ENCODE measurements at places on chromosomes 5 and 9.

GRCh38 chr5:67997892-67998457 lies 217.6 kb upstream of the PIK3R1 start:
- DNase-seq, result no peak

GRCh38 chr9:114494776-114495569 lies 10.3 kb downstream of the WHRN start:
- DNase-seq, result no peak

DNA sequence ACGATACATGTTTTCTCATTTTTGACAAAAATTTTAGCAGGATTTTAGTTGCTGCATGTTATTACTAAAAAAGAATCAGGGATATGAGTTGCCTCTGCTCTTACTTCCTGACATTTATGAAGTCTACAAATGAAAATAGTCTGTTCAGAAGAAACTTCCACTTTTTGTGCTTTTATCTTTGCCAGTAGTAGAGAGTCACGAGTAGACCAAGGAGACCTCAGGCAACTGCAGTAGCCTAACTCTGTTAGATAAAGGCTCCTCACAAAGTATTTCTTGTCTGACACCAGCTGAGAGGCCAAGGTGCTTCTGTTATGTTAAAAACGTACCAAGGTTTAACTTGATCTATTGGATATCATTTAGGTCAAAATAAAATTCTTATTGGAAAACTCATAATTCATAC lies 333.9 kb downstream of the NR2F1-AS1 start:
- DNase-seq, result no peak

GRCh38 chr9:129380961-129381401 lies 202.9 kb upstream of the IER5L start:
- DNase-seq, result no peak

- DNase-seq, result no peak
These were observed 853.3 kb downstream of the MAT2B start for GRCh38 chr5:164358531-164359259.

DNA sequence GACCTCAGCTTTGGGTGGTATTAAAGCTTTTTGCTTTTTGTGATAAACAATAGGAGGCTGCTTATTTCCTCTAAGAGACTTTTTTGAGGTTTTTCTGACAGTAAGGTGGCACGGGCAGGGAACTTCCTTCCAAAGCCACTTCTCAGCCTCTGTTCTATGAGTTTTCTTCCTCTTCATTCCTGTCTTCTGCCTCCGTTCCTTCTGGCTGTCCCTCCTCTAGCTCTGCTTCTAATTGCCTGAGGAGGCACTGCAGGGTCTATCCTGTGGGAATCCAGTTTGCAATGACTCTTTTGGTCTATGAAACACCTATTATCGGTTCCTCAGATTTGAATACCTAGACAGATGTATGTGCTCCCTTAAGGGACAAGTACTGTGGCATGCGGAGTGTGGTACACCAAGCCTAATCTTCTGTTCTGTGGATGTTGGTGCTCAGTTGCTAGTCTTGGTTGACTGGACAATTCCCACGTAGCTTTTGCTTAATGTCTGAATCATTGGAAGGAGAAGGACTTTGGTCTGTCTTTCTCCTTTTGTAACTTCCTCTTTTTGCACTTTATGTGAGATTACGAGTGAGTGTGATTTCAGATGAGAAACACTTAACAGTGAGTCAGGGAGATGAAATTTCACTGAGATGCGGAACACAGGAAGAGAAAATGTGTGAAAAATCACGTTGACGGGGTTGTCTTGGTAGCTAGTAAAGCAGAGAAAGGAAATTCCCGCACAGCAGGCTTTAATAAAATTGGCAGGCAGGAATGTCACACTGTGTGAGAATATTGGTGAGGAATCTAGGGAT lies 305.2 kb downstream of the EFNA5 start:
- no peak for DNase-seq

DNA sequence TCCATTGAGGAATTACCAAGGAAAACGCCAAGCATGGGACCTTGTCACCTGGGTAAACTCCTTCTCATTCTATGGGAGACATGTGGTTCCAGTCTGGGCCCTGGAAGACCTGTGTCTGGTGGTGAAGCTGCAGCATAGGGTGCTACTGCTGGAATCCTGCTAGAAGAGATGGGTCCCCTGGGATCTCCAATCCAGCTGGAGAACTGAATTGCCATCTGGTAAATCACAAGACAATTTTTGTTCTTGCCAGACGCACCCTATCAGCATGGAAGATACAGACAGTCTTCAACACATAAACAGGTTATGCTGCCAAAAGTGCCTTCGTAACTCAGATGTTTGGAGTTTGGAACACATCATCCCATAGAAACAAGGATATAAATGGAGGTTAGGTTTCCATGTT lies 424.0 kb upstream of the BRINP1 start:
- no peak for DNase-seq

DNA sequence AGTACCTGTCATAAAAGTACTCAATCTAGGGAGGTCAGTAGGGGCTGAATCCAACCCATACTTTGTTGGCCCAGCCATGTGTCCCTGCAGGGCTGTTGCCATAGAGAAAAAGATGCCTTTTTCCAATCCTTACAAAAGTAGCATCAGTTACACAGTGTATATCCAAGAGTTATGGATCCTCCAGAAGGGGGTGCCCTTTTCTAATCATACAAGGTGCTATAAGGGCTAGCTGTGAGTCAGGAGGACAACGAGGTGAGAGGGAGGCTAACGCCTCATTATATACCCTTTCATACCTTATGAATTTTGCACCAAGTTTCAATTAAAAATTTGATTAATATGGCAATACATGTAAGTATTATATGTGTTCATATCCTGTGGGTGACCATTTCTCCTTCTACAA lies 4.8 kb downstream of the KIAA0825 start:
- no peak for DNase-seq

GRCh38 chr5:74736759-74737158 lies 30.2 kb downstream of the GFM2 start:
- no peak for DNase-seq

DNA sequence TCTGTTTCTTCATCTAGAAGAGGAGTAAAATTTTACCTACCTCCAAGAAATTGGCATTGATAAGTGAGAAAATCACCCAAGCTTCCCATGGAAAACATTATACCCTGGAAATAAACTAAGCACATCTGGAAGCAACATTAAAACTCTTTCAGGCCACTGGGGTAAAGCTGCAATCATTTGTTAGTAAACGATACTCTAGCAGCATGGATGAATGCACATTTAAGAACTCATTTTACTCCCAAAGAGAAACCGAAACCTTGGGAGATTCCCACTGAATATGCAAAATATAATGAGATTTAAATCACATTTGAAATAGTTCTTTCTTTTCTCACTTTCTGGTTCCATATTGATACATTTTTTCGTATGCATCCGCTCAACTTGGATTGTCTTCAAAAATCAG lies 467.5 kb downstream of the EFNA5 start:
- no peak for DNase-seq

GRCh38 chr5:113274836-113275414 lies 159.9 kb downstream of the TSSK1B start:
- DNase-seq, result no peak

GRCh38 chr5:84272771-84273516 lies 111.7 kb downstream of the EDIL3 start:
- no peak for DNase-seq

- DNase-seq, result no peak
These were observed 270.9 kb downstream of the CYLC2 start for GRCh38 chr9:103266064-103266463.

GRCh38 chr5:84685121-84685894 lies 300.6 kb upstream of the EDIL3 start:
- DNase-seq, result no peak

GRCh38 chr9:17578911-17579793 lies at the start of gene SH3GL2:
SH3GL2 (plus strand) TSS chr9:17579066.
- peak; percentile 1 for DNase-seq

DNA sequence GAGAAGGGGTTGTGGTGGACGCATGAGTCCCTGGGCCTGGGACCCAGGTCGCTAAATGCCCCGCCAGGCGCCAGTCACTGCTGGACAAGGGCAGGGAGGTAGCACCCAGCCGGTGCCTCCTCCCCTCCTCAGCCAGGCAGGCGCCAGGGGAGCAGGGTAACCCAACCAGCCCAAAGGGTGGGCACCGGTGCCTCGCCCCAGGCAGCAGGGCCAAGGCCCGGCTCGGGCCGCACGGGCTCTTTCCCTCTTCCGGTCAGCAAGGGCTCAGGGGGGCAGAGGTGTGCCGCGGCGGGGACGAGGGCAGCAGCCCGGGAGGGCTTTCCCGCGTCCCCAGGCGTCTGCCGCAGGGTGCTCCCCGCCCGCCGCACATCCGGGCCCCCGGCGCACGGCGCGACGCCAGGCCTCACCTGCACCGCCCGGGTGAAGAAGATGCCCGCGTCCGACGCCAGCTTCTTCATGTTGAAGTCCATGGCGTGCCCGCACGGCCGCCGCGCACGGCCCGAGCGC lies 393 bp downstream of the SH3GLB2 start:
- no peak for DNase-seq

DNA sequence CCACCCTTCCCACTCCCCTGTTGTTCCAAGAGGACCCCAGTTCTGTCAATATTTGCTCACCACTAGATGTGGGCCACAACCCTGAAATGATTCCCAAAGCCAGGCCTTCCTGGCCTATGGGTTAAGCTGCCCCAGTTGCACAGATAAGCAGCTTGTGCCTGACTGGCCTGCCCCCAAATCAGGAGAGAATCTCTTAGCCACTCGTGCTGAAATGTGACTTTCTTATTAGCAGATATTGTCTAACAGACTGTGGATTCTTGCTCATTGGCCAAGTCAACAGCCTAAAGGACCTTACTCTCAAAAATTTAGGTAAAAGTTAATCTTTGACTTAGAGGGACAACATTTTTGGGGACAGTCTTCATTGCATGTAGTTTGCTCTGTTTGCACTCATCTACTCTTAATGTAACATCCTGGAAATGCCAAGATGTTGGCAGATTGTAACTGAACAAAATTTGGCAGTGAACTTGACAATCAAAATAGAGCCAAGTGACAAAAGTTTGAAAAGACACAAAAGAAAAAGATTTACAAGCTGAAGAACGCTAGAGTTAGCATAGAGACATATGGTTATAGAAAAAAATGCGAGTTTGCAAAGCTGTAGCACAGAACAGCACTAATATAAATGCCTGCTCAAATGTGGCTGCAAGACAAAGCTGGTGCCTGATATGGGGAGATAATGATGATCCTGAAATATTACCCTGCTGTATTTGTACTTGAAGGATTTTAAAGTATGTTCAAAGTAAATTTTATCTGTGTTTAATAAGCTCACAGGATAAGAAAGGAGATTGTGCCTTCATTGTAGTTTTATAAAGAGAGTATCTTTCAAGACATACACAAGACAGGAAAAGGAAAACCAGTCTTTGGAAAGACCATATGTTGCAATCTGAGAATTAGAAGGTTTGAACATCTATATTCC lies 29.0 kb upstream of the FSD1L start:
- no peak for DNase-seq

- no peak for DNase-seq
These were observed 32.2 kb upstream of the ENHO start for GRCh38 chr9:34555002-34555348.
